ENCODE measurements at places on chromosomes 5 and 9.

- DNase-seq, result no peak
Measured at GRCh38 chr5:19479562-19479961, 508.4 kb downstream of the CDH18 start.

DNA sequence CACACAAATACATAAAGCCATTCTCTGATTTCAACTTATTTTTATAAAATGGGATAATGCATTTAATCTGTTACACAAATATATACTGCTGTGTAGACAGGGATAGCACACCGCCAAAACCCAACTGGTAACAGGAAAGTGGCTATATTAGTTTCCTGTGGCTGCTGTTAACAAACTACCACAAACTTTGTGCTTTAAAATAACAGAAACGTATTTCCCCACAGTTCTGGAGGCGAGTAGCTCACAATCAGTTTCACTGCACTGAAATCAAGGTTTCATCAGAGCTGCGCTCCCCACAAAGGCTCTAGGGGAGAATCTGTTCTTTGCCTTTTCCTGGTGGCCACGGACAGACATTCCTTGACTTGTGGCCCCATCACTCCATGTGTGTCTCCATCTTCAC is 94.0 kb downstream of the MLLT3 start:
- no peak for DNase-seq

DNA sequence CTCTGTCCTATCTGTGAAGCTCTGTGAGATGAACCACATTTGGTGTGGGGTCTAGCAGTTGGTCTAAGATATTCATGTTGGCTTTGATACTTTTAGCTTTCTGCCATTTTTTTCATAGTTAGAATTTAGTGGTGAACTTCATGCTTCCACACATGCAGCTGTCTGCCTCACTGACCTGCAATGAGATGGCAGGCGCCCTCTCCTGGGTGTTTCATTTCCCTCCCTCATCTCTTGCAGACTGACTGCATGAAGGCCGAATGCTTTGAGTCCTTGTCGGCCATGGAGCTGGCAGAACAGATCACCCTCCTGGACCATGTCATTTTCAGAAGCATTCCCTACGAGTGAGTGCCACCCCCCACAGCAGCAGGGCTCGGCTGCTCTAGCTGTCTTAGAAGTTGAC is 26.1 kb upstream of the CKMT2 start:
- DNase-seq, result no peak

DNA sequence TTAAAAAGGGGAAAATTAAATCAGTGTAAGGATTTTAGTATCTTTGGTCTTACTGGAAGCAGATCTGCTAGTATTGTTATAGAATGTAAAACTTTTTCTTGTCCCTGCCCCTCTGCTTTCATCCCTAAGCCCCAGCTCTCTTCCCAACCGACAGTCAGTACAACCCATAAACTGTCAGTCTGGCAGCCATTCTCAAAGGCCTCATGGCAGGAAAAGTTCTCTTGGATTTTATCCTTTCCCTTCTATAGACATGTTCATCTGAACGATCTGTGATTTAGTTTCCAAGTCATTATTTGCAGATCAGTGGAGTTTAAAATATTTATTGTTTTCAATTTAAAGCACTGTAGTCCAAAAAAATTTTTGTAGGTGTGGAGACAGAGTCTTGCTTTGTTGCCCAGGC is 39.2 kb downstream of the ARRDC3 start:
- no peak for DNase-seq

GRCh38 chr9:38771593-38771992 is 51.7 kb upstream of the FAM240B start:
- DNase-seq, result no peak

DNA sequence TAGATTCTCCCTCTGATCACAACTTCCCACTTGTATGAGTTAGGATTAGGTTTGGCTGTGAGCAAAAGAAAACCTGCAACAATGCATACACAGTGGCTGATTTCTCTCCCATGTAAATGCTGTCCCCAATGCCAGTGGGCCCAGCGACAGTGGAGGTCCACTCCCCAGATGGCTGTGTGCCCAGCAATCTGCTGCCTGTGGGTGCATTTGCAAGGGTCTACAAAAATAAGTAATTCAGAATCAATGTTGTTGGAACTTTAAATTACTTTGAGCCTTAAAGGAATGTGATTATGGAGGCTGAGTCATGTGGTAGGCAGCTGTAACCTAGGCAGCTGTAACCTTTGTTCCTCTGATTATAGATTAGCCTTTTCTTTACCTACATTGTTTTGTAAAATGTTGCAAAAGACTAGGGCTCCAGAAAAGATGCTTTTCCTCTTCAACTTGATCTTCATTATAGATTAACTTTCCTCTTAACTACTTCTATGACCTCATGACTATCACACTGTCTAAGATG is 14.2 kb upstream of the MXD3 start:
- DNase-seq, result no peak

GRCh38 chr9:132288361-132288760 is 66.4 kb downstream of the SETX start:
- no peak for DNase-seq

GRCh38 chr5:59256331-59256730 is 637.2 kb downstream of the PDE4D start:
- DNase-seq, result no peak

- no peak for DNase-seq
Measured at GRCh38 chr5:10599862-10600284, 36.0 kb downstream of the ANKRD33B start.

DNA sequence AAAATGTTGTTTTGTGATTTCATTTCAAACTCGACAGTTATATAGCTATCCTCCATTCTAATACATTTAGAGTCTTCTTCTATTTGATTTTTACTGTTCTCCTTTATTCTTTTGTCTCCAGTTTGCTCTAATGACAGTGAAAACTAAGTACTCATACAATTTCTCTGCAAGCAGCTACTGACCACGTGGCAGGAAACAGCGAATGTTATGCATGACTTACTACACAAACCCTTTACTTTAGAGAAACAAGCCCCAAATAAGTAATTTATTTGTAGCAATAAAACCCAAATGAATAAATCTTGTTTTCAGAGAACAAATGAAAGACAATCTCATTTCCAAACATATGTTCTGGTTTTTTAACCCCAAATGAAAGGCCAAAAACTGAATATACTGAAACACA is 41.9 kb downstream of the CDH6 start:
- no peak for DNase-seq

DNA sequence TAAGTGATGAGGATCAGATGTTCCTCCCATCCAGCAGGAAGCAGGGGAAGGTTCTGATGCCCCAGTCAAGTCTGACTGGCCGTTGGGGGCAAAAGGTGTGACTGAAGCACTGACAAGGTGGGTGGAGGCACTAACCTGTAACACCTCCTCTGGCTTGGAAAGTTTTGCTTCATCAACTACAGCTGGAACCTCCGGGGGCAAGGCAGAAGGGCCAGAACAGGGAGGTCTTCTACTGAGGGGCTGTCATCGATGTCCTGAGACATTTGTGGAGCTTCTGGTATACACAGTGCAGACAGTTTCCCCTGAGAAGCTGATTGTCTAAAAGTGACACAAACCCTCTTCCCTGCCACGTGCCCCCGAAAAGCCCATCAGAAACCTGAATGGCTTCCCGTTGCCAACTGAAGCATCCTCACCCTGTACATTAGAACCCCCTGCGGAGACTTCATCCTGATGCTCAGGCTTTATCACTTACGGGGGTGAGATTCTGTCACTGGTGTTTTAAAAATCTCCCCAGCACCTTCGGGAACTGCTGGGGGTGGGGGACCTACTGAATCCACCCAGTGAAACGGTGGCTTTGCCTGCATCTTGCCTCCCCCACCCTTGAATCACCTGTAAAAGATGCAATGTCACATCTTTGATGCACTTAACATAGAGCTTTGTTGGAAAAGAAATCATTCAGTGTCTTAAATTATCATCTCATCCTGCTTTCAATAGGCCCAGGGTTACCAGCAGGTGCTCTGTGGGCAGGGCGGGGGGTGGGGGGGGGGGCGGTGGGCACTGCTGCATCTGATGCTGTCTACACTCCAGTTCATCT is 24.6 kb downstream of the TRAF1 start:
- DNase-seq, result no peak

GRCh38 chr5:65144136-65144871 is 337.4 kb downstream of the ADAMTS6 start:
- DNase-seq, result no peak

DNA sequence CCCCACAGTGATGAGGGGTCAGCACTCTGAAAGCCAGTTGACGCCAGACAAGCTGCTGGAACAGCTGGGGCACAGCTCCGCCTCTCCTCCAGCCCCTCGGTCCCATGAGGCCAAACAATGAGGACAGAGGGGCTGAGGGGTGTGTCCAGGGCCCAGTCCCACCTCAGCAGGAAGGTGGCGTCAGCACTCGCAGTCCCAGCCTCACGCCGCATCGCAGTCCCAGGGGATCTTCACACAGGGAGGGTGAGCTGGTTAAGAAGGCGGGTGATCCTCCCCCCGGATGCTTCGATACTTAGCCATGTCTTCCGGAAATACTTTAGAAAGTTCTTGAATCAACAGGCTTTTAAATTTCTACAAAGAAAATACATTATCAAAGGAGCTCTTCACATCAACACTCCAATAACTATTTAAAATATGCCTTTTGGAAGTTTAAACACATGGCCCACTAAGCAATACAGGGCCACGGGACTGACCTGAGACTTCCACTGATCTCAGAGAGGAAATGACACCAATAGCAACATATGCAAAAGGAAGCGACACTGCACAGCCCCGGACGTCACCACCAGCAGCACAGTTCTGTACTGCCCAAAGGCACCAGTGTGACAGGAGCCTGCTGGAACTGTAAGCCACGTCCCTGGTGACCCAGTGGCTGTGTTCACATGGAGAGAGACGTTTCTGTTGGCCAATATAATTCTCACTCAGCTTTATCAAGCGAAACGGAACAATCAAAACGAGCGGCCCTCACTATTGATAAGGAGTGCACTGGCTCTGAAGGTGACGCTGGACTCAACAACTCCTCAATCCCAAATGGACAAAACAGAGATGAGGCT is 5.9 kb downstream of the MED10 start:
- DNase-seq, result no peak

DNA sequence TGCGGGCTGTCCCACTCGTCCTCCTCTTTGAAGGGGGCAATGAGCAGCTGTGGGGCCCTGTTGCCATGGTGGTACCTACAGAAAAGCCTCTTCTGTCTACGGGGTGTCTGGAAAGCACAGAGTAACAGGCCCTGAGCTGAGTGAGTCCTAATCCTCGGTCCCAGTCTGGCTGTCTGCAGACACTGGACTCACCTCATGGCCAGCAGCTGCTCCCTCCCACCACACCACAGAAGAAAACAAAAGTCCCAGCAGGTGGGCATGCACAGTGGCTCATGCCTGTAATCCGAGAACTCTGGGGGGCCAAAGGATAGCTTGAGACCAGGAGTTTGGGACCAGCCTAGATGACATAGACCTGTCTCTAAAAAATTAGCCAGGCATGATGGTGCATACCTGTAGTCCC is 19.9 kb downstream of the P4HA2 start:
- DNase-seq, result no peak

DNA sequence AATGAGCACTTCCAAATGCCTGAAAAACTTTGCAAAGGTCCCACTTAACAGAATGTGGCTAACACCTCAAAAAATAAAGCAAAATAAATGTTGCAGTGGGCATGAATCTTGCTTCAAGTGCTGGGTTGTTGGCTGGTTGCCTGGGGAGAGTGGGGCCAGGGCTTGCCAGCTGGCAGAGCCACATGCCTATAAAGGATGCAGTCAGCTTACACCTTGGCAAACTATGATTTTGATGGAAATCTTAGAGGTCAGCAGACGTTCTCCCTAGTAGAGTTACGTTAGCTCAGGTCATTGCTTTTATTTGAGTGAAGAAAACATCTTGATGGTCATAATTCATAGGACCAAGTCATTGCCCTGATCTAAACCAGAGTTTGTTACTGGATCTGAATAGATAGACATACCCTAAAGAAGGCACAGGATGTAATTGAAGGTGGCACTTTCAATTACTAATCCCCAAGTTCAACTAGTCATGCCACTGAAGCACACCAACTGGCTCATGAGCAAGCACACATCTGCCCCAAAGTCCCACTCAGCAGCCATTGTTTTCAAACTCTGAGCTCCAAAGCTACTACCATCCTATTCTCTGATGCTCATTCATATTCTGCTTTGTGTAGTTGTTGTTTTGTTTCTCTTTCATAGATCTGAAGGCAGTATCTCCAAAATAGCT is 51.2 kb upstream of the ZSWIM6 start:
- DNase-seq, result no peak

GRCh38 chr5:65830856-65831255 is 95.5 kb upstream of the ERBIN start:
- DNase-seq, result no peak

DNA sequence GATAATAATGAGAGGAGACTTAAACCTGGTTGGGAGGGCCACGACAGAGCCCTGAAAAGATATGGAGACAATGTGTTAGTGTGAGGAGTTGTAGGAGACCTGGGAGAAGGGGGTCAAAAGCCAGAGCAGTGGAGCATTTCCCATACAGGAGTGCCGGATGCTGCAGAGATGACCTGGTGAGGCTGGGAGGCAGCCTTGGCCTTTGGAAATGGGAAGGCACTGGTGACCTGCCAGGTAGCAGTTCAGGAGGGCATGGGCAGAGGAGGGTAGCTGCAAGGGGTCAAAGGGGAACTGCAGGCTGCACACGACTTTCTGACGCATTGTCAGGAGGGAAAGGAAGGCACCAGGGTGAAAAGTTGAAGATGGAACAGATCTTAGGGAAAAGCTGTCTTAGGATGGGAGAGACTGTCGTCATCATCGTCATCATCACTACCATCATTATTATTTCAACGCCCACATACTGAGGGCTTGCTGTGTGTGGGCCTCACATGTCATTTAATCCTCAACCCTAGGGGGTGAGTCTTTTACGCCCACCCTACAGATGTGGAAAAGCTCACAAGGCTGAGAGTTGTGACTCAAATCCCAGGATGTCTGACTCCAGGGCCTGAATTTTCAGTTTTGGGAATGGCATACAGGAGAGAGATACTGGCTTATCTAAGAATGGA is 13.3 kb downstream of the ARAP3 start:
- DNase-seq, result no peak

GRCh38 chr9:99055384-99055783 is 49.5 kb upstream of the TGFBR1 start:
- DNase-seq, result no peak

- no peak for DNase-seq
Measured at GRCh38 chr9:4167079-4167671, 132.7 kb downstream of the GLIS3 start.

- DNase-seq, result no peak
Measured at GRCh38 chr5:125202871-125203438, 456.5 kb upstream of the ZNF608 start.

DNA sequence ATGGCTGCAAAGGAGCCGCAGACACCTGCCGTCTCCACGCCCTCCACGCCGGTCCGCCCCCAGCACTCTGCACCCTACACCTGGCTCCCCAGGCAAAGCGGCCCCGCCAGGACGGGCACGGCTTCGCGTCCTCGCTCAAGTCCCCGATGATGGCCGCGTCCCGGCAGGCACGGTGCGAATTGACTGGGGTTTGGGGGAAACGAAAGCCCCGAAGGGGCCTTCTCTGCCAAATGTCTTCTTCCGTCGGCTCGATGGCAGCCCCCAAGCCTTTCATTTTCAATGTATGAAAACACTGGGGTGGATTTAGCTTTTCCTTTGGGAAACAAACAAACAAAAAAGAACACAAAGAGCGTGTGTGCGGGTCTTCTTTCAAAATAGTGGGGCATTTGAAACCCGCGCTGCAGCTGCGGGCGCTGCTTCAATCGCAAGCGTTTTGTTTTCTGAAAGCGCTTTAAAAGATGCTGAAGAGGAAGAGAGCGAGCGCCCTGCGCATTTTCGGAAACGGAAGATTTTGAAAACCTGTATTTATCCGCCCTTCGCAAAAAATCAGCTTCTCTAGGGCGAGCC is 160.0 kb downstream of the RMI1 start:
- peak; percentile 27 for DNase-seq

- no peak for DNase-seq
Measured at GRCh38 chr5:53542926-53543325, 17.5 kb upstream of the NDUFS4 start.
